GM20000 (cell line): ENCODE measurements at places on chromosomes 5 and 9.
A peak's percentile ranks its signal among the peaks of the same experiment; 100 is the strongest.

DNA sequence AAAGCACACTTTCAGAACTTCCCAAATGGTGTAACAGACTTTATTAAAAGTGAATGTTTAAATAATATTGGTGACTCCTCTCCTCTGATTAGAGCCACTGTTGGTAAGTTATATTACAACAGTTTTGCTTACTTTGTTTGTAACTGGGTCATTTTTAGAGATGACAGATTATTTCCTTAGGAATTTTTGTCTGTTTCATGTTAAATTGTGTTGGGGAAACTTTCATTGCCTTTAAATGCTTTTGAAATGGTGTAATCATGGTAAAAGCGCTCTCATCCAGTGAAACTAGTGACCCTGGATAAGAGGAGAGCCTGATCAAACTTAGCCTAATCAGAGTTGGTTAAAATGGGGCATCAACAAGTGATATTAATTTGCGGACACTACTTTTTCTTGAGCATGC is 39.4 kb downstream of the TNPO1 start:
- no peak for DNase-seq

DNA sequence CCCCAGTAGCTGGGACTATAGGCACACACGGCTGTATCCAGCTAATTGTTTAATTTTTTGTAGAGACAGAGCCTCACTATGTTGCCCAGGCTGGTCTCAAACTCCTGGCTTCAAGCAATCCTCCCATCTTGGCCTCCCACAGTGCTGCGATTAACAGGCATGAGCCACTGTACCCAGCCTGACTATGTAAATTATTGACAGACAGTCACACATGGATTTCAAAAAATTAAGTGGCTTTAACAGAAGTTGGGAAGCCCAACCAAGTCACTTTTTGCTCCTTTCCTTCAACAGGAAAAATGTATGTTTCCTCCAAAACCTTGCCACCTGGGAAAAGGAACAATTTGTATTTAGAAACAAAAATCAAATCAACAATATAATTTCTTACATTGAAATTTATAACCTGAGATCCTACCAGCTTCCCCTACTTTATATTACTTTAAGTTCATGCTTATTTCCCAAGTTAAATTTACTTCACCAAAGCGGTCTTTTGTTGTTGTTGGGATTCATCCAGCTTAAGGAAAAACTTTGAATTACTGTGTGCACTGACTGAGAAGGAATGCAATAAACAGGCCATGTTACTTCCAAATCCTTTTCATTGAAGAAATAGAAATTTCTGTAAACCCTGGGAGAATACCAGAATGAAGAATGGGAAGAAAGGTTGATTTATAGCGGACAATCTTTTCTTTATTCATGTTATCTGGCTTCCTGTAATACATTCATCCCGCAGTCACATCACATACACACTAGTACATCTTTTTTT is 8.6 kb downstream of the PCA3 start:
- no peak for DNase-seq

DNA sequence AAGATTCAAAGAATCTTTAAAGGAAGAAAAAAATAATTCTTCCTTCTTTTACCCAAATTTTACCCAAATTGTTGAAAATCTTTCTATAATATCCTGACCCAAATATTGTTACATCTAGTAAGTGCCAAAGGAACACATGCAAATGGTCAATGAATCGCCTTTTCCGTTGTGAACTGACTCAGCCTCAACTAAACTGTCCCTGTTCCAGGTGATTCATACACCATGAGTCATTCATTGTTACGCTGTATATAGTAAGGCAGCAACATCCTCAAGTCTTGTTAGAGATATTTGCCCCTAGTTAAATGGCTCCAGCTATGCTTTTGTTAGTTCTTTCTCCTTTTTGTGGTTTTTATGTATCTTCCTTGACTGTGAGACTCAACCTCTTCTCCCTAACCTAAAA is 9.7 kb downstream of the PTGER4 start:
- no peak for DNase-seq

GRCh38 chr5:20369518-20369885 is 381.5 kb upstream of the CDH18 start:
- DNase-seq, result no peak

- no peak for DNase-seq
Measured at GRCh38 chr9:107177857-107178256, 105.2 kb upstream of the RAD23B start.

DNA sequence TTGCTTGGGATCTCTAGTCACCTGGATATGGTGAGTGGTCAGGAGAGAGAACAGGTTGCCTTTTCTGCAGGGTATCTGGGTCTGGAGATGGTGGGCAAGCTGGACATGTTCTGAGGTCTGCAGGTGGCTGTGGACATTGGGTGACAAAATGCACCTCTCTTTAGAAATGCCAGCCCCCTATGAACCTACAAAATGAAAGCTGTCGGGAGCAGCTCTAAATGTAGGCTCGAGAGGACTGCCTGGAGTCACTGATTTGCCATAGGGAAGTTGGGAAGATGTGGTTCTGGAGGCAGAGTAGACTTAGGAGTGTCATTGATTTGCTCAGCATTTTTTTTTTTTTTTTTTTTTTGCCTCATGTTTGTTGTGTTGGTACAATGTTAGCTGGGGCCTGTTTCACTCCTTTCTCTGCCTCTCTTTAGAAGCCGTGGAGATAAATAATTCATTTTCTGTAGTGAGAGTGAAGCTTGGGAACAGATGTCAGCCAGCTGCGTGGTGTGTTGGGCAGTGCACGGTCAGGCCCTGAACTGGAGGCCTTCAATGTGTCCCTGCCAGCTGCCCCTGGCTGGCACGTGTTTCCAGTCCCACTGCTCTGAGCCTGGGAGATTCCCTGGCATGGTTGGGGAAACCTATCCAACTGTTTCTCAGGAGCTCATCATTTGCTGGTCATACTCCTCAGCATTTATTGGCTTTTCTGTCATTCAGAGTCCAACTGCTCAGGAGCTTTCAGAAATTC is 5.4 kb downstream of the RGS3 start:
- no peak for DNase-seq

DNA sequence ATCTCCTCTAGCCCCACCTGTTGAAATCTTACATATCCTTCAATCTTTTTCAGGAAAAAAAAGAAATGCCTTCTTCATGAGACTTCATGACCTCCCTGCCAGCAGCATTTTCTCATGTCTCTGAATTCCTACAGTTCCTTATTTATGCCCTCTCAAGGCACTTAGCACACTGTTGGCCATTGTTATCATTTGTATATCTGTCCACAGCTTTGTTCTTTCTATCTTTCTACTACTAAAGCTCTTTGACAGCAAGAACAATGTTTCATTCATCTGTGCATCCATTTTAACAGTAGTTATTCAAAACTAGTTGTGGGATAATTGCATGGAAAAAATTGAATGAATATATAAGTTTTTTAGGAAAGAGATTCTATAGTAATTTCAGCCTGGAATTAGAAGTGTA is 20.9 kb upstream of the GZMA start:
- DNase-seq, result no peak

- no peak for DNase-seq
Measured at GRCh38 chr5:61020415-61020814, 75.4 kb downstream of the NDUFAF2 start.

DNA sequence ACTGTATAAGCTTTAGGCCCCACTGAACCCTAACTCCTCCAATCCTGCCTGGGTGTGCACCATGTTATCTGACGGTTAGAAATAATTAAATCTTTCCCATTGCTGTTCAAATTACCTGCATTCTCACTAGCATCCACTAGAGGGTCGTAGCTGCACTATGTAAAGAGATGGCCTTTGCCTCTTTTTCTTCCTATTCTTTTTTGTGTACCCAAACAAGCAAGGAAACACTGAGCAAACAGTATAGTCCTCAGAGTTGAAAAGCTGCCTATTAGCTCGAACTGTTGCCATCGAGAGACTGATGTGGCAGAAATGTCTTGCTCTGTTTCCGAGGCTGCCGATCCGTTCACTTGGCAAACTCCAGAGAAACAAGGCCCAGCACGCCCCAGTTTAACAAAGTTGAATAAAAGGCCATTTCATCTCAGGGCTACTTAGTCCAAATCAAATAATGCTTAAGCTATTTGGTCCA is 163.8 kb upstream of the TRPM3 start:
- peak; percentile 33 for DNase-seq

DNA sequence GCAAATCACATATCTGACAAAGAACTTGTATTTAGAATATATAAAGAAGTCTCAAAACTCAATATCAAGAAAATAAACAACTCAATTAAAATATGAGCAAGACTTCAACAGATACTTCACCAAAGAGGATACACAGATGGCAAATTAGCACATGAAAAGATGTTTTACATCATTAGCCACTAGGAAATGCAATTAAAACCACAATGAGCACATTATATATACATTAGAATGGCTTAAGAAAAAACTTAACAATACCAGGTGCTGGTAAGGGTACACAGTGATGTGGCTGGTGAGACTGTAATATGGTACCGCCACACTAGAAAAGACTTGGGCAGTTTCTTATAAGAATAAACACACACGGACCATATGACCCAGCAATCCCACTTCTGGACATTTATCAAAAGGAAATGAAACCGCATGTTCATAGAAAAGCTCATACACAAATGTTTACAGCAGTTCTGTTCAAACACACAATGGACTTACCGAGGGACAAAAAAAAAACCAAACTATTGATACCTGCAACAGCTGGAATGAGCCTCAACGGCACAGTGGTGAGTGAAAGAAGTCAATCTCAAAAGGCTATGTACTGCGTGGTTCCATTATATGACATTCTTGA is 27.6 kb downstream of the SEMA4D start:
- no peak for DNase-seq

- DNase-seq, result no peak
Measured at GRCh38 chr5:32410630-32411029, 33.9 kb downstream of the ZFR start.

GRCh38 chr5:135171336-135171735 is 137.3 kb upstream of the PITX1 start:
- DNase-seq, result no peak

GRCh38 chr5:6408260-6408596 is 29.9 kb upstream of the MED10 start:
- DNase-seq, result no peak

DNA sequence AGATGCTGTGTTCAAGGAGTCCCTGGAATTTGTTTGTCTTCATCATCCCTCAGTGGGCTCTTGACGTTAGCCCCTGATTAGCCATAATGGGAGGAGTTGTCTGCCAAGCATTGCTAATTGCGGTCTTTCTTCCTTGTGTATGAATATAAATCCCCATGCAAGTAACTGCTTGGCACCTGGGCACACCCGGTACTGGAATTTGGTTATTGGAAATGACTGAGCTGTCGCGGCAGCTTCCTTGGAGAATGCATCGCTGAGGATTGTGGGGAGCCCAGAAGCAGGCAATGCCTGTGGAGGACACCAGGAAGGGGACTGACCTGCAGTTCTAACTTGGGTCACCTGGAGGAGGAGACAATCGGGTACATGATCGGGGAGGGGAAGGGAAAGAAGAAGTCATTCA is 53.3 kb upstream of the CTSL start:
- DNase-seq, result no peak

- no peak for DNase-seq
Measured at GRCh38 chr5:16865151-16865550, 70.9 kb downstream of the MYO10 start.

- no peak for DNase-seq
Measured at GRCh38 chr5:42995360-42995751, 44.8 kb downstream of the ANXA2R start.

DNA sequence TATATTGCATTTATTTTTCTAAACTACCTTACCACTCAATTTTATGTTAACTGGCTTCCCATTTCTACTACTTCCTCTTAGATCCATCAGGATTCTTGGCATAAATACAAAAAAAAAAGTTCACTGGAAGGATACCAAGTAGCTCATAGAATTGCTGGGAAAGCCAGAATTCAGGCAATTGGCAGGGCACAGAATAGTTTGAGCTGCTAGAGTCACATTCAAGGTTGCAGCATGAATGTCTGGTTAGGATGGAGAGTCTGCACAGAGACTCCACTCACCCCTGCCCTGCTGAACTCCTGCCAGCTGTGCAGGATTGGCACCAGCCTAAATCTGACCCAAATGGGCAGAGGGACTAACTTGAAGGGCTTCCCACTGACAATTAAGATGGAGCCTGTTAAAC is 4.9 kb upstream of the AMACR start:
- no peak for DNase-seq
